ENCODE measurements at places on chromosomes 6 and 20. TPM values are rescaled to one million over a fixed set of nuclear protein-coding genes. Genes with fewer than 3 reads are reported as not detected.

Gene TBCC
- 30.3 TPM for total RNA-seq

Gene CFB
- total RNA-seq = 7.1 TPM

Gene ZSCAN9
- total RNA-seq = 21.3 TPM

Gene TRIM40
- total RNA-seq = not detected

Gene SEL1L2
- total RNA-seq = not detected

Gene C6orf15
- 5.0 TPM for total RNA-seq

Gene GFOD1
- 16.0 TPM for total RNA-seq

Gene MYBL2
- 7.7 TPM for total RNA-seq

Gene FUT9
- total RNA-seq = under 0.01 TPM

Gene HLA-DQA2
- total RNA-seq = 0.31 TPM

Gene BCKDHB
- total RNA-seq = 27.4 TPM

Gene FLRT3
- total RNA-seq = 12.9 TPM

Gene SALL4
- total RNA-seq = 0.41 TPM

Gene GPX5
- total RNA-seq = not detected

Gene PPIL6
- 10.9 TPM for total RNA-seq

Gene PRDM1
- 15.5 TPM for total RNA-seq

Gene DDO
- 6.6 TPM for total RNA-seq

Gene LGSN
- total RNA-seq = not detected

Gene HSD17B8
- total RNA-seq = 24.7 TPM

Gene SLC26A8
- not detected for total RNA-seq

Gene TREML2
- 0.10 TPM for total RNA-seq

Gene IL17A
- not detected for total RNA-seq

Gene KIF25
- 0.82 TPM for total RNA-seq

Gene PLCB1
- 30.9 TPM for total RNA-seq

Gene FKBP1C
- total RNA-seq = not detected

Gene MAVS
- 21.4 TPM for total RNA-seq

Gene TNF
- total RNA-seq = not detected

Gene IRF4
- 1.8 TPM for total RNA-seq

Gene FOXP4
- total RNA-seq = 4.1 TPM

Gene THEMIS
- total RNA-seq = not detected

Gene SNAI1
- 0.31 TPM for total RNA-seq

Gene PBOV1
- not detected for total RNA-seq

Gene SLC24A3
- total RNA-seq = 33.5 TPM

Gene MOXD1
- total RNA-seq = 17.6 TPM
